HT1080 (cell line): ENCODE measurements at places on chromosomes 7 and 10. TPM values are rescaled to one million over a fixed set of nuclear protein-coding genes. Genes with fewer than 3 reads are reported as not detected.
A peak's percentile ranks its signal among the peaks of the same experiment; 100 is the strongest.

The FFAR4 gene
- not detected in 2 replicates for total RNA-seq

The BLOC1S2 gene
- 70.4 and 79.6 TPM in 2 replicates for total RNA-seq

The RET gene
- total RNA-seq = 0.03 and 0.06 TPM in 2 replicates

The ASZ1 gene
- total RNA-seq = not detected in 2 replicates

The SFTPA2 gene
- not detected in 2 replicates for total RNA-seq

The CHST15 gene
- 10.9 and 19.2 TPM in 2 replicates for total RNA-seq

The SMIM30 gene
- total RNA-seq = 76.2 and 105 TPM in 2 replicates

The OR2A12 gene
- total RNA-seq = not detected in 2 replicates

The CYP2E1 gene
- total RNA-seq = 1.2 and 1.4 TPM in 2 replicates

The PAPOLB gene
- total RNA-seq = not detected in 2 replicates

The CDHR3 gene
- 5.0 and 5.4 TPM in 2 replicates for total RNA-seq

The FGL2 gene
- not detected in 2 replicates for total RNA-seq

DNA sequence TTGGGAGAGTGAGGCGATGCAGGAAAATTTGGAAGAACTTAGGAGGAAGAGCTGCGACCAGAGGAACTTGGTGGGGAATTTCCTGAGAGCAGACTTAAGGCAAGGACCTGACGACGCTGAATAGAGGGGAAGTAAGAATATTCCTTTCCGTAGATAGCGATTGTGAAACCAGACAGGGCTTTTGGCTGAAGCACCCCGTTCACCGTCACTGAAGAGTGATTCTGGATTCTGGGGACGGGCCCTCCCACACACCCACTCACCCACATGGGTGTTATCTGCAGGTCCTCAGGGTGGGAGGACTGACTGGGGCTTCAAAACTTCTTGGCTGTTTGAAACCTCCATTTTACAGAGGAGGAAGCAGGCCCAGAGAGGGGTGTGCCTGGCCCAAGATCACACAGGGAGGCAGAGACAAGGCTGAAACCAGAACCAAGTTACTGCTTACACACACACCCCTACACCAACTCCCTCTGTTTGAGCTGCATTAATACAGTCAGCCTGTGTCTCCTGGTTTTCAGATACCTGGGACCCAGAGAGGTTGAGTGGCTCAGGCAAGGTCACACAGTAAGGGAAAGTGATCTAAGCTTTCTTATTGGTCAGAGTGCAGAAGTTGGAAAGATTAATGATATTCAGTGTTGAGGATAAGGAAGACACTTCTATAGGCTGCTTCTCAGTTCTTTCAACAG lies 37.2 kb upstream of the CDH23 start:
- no peak for DNase-seq

GRCh38 chr10:133141958-133142340 lies 18.1 kb upstream of the KNDC1 start:
- DNase-seq = no peak

GRCh38 chr7:20183086-20183485 lies 34.1 kb downstream of the MACC1 start:
- no peak for DNase-seq

DNA sequence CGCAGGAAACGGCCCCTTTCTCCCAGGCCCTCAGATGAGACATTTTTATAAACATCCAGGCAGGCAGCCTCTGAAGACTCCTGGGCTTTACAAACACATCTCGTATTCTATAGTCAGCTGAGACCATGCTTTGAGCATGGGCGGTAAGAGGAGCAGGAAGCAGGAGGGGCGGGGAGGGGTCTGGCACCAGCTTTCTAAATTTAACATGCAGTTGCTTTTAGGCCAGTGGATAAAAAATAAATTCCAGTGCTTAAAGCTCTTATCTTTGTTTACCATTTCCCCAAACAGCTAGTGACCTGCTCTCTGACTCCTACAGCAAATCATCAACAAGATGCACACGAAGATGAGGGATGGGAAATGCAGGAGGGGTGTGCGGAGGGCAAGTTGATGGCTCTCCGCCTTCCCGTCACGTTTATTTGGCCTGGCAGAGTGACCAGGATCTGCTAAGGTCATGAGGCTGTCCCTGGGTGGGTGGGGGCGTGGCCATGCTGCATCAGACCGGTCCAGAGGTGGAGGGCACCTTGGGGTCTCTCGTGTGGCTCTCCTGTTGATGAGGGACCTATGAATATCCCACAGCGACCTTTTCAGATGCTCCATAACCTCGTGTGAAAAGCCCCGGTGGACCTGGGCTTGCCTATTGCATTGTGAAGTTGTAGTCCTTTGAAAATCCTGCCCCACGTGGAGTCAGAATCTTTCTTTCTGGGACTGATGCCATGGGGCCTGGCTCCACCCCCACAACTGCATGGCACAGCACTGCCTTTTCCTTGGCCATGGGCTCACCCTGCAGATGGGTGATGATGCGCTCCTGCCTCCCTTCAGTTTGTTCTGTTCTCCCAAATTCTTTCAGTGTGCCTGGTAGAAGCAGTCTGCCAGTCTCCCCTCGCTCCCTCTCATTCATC lies 67.5 kb downstream of the PARP12 start:
- DNase-seq = peak; percentile 19

DNA sequence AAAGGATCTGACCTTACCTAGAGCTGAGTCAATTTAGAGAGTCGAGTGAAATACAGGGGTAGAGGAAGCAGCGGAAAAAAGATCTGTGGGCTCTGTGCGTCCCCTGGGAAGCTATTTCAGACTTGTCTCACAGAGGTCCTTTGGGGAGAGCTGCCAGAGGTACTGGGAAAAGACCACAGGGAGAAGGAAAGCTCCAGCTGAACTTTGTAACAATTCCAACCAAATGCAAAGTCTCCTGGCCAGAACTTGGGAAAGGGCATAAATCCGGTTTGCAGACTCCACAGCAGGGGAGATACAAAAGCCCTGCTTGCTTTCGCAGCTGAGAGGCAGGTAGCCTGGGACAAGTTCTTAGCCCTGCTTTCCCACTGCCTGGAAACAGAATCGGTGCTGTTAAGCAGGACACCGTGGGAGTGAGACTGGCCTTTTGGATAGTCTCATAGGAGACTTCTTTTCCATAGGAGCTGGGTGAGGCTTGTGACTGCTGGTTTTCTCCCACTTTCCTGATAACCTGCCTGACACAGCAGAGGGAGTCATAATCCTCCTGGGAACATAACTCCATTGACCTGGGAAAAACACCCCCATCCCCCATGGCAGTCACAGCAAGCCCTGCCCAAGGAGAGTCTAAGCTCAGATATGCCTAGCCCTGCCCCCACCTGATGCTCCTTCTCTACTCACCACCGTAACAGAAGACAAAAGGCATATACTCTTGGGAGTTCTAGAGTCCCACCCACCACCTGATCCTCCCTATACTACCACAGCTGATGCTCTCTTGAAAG lies 926.2 kb downstream of the KCNMA1 start:
- no peak for DNase-seq

DNA sequence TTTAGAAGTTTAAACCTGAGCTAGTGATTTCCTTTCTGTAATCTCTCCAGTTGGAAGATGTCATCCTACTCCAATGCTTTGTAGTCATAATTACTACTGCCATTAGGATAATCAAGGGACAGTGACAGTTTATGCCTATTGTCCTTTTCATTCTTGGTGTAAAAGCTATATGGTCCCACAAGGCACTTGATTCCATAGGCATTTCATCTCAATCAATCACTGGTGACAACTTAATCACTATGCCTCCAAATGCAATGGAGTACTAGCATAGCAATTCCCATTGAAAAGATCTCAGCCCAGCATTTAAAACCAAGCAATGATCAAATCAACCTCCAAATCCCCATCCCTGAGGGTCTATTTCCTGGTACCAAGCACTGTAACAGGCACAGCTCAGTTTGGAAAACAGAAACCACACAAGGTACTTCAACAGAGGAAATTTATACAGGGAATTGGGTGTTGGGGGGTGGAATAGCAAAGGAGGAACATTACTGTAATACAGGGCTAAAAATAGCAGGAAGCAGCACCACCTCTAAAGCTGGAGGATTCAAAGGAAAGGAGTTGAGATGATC lies 51.0 kb downstream of the FHIP2A start:
- no peak for DNase-seq

GRCh38 chr10:124126145-124126982 lies 33.0 kb upstream of the CHST15 start:
- no peak for DNase-seq

DNA sequence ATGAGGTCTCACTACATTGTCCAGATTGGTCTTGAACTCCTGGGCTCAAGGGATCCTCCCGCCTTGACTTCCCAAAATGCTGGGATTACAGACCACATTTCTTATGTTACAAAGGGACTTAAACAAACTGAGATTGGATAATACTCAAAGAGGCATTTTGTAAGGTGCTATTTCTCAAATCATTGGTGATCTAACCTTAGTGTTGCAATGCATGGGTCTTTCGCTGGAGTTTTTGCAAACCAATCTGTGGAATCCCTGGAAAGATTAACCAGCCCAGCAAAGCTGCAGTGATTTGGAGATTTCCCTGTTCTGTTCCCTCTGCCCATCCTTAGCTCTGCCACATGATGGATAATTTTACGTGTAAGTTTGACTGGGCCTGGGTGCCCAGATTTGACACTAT lies 20.4 kb upstream of the ECHDC3 start:
- DNase-seq = no peak

DNA sequence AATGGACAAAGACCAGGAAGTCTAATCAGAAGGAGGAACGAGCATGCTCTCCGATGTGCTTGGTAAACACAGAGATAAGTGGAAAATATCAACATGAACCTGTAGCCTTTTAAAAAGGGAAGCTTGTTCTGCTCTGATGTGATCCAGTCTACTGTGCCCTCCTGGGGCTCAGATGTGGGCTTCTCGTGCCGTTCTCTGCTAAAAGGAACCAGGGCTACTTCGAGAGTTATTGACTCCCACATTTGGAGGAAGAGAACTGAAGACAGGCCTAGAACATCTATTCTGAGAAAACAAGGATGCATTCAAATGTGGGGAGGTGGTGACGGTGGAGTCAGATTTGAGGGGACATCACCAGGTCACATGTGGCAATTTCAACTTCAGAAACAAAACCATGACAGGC lies 325.4 kb downstream of the GLRX3 start:
- no peak for DNase-seq

GRCh38 chr7:5425507-5426225 lies 2.0 kb upstream of the TNRC18 start:
- peak; percentile 83 for DNase-seq

DNA sequence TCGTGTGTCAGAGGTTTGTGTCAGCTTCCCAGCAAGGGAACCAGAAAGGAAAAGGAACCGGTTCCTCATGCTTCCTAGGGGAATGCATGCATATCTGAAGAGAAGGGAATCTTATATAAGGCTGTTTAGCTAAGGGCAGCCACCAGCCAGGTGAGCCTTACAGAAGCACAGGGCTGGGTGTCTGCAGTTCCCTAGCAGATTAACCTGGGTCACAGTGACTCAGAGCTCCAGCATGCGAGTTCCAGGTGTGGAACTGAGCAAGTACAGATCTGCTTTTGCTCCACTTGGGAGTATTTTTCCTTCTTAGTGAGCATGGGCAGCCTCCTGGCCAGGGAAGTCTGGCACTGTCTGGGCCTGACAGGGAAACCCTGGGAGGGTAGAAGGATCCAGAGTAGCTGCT lies 957 bp upstream of the ANKRD2 start:
- DNase-seq = no peak

DNA sequence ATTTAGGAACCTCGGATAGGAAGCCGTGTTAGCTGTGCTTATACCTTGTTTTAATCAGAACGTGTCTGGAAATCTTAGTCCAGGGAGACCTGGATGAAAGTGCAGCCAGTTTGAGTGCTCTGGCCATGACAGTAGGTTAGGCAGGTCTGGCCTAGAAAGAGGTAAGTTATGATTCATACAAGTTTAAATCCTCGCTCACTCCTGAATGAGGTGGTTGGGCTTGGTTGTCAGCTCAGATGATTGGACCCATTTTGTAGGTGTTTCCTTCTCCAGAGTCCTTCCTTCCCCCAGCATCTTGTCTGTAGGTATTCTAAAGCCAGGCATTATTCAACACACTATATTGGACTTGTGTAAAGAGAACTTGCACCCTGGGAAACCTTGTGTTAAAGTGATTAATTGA lies 561.9 kb upstream of the GALNT17 start:
- DNase-seq = no peak

GRCh38 chr7:100389437-100390088 lies 16.3 kb downstream of the PILRA start:
- no peak for DNase-seq

DNA sequence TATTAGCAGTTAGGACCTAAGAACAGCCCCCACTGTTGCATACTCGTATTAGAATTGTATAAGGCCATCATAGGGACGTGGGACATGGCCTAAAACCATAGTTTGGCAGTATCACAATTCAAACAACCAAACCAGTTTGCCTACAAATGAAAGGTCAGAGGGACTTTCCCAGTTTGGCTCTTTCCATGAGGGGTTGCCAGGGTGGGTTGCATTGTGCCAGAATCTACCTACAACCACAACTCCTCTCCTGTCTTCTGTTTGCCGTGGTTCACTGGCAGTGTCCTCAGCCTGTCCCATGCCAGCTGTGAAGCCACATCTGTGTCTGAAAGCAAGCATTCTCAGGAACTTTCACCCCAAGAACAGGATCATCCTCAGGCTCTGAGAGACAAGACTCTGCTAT lies 44.5 kb downstream of the PIK3AP1 start:
- DNase-seq = no peak

- DNase-seq = no peak
Observed at GRCh38 chr10:49834976-49835375, 72.9 kb upstream of the OGDHL start.

DNA sequence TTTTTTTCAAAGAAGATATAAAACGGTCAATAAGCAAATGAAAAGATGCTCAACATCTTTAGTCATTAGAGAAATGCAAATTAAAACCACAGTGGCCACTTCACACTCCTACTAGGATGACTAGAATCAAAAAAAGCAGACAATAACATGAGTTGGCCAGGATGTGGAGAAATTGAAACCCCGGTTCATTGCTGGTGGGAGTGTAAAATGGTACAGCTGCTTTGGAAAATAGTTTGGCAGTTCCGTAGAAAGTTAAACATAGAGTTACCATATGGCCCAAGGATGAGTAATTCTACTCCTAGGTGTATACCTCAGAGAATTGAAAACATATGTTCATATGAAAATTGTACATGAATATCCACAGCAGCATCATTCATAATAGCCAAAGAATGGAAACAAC lies 573.3 kb downstream of the GALNT17 start:
- DNase-seq = no peak

DNA sequence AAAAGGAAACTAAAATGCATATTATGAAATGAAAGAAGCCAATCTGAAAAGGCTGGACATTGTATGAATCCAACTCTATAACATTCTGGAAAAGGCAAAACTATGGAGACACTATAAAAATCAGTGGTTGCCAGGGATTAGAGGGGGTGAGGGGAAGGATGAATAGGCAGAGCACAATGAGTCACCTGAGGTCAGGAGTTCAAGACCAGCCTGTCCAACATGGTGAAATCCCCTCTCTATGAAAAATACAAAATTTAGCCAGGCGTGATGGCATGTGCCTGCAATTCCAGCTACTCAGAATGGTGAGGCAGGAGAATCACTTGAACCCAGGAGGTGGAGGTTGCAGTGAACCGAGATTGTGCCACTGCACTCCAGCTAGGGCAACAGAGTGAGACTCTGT lies 324.8 kb upstream of the PHYHIPL start:
- DNase-seq = peak; percentile 62

DNA sequence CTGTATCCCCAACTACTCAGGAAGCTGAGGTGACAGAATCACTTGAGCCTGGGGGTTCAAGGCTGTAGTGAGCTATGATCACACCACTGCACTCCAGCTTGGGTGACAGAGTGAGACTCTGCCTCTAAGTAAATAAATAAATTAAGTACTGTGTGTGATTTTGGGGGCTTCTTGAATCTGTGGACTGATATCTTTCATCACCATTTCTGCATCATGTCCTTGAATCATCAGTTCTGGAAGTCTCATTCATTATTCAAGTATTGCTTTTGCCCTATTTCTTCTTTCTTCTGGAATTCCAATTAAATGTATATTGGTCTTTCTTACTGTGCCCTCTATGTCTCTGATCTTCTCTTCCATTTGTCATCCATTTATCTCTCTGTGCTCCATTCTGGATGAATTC lies 46.7 kb upstream of the OPN4 start:
- DNase-seq = no peak
